Activated CD4-positive, alpha-beta T cell treated with anti-CD3 and anti-CD28 coated beads, Interleukin-2, amount 50 U/mL, for 48 hours (primary cell): ENCODE measurements at places on chromosomes 7 and 10.

GRCh38 chr10:71397296-71398212 lies 834 bp downstream of the CDH23 start:
- no peak for DNase-seq

GRCh38 chr10:90130321-90131086 lies 429.1 kb downstream of the KIF20B start:
- DNase-seq: no peak

GRCh38 chr7:33050535-33051318 lies 11.8 kb downstream of the NT5C3A start:
- no peak for DNase-seq

GRCh38 chr7:84568781-84569180 lies 374.2 kb upstream of the SEMA3A start:
- no peak for DNase-seq

DNA sequence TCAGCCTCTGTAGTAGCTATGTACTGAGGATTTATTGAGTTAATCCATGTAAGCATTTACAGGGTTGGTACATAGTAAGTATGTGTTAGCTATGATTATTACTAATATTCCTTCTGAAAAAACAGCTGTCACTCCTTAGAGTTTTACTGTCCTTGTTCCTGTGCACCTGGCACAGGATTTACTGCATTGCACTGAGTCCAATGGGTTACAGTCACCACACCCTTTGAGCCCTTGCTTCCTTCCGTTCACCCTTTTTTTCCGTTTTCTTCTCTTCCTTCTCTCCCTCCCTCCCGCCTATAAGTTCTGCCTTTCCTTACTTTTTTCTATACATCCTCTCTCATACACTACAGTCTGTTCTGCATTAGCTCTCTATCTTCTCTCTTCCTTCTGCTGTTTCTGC lies 12.5 kb upstream of the CDK6 start:
- no peak for DNase-seq

- DNase-seq: no peak
Observed at GRCh38 chr10:132400041-132400546, 3.1 kb downstream of the PWWP2B start.

GRCh38 chr7:5670183-5670935 lies 111.1 kb downstream of the RNF216 start:
- DNase-seq: no peak

DNA sequence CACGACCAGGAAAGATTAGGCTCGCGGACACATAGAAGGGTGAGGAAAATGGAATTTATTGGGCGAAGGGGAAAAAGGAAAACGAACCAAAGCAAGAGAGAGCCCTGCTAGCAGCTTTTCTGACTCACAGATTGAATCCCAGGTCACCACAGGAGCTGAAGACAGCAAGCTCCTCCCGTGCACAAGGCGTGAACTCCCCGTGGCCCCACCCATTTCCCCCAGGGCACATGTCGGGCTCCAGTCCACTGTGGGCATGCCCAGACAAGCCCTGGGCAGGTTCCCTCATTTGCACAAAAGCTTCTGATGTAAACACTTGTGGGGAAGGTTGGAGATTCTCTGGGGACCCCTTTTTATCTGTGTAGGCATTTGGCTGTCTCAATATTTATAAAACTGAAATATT lies 582.4 kb downstream of the SUGCT start:
- peak; percentile 8 for DNase-seq

DNA sequence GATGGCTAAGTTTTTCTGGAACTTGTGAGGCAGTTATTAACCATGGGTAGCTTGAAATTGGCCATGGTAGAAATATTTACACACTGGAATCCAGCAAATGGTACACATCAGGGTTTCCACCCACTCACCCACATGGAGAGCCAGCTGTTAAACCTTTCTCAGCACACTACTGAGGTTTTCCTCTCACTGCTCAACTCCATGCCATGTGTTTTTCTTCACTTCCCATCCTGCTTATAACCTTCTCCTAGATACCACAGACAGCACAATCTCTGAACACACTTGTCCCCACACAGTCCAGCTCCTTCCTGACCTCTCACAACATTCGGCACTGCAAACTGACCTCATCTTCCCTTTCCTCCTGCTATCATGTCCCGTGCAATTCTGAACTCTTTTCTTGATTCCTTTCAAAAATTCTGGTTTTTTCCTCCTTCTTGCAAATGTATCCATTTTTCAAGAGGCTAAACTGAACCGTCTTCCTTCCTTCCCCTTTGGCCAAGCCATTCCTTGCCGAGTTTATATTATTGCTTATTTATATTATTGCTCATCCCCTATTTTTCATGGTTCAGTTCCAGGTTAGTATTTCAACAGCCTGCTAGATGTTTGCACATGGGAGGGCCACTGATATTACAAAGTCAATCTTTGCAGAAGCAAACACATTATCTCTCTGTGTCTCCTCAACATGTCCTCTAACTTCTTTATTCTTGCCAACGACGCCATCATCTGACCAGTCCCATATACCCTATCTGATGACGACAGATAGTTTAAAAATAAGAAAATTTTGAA lies 606.4 kb downstream of the SORCS1 start:
- DNase-seq: no peak

DNA sequence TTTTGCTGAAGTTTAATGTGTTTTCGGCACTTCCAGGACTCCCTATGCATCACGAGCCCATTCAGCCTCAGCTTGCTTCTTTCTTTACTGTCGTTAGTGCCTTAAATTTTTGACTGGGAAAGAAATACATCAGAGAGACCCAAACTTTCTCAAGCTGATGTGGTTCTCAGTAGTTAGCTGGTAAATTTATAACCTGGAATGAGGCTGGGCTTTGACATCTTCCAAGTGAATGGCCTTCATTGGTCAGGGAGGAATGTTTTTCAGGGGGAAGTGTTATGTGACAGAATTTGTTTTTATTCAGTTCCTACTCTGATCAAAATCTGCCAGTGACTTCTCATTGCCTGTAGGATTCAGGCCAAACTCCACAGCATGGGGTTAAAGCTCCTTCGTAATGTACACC lies 296.9 kb downstream of the SORCS3 start:
- DNase-seq: no peak

DNA sequence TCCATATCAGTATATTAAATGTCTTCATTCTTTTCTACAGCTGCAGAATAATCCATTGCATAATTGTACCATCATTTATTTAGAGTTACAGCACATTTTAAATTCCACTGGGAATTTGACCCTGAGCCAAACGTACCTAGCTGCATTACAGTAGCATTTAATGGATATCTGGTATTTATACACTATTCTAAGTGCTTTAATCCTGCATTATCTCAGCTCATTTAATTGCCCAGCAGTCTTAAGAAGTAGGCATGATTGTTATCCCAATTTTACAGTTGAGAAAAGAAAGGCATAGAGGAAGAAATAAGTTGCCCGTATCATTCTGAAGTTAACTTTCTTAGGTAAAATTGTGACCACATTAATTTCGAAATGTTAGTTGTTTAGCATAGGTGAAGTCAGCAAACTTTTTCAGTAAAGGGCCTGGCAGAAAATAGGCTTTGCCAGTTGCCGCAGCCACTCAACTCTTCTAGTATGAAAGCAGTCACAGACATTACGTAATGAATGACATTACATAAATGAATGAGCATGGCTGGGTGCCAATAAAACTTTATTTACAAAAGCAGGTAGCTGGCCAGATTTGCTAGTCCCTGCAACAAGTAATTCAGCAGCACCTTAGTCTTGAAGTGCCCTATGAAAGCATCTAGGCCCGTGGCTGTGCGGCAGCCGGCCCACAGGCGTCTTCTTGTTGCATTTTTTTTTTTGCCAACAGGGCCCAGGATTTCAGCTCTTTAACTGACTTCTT lies 30.0 kb downstream of the GUSB start:
- no peak for DNase-seq
